ENCODE measurements at places on chromosomes 1 and 21.

DNA sequence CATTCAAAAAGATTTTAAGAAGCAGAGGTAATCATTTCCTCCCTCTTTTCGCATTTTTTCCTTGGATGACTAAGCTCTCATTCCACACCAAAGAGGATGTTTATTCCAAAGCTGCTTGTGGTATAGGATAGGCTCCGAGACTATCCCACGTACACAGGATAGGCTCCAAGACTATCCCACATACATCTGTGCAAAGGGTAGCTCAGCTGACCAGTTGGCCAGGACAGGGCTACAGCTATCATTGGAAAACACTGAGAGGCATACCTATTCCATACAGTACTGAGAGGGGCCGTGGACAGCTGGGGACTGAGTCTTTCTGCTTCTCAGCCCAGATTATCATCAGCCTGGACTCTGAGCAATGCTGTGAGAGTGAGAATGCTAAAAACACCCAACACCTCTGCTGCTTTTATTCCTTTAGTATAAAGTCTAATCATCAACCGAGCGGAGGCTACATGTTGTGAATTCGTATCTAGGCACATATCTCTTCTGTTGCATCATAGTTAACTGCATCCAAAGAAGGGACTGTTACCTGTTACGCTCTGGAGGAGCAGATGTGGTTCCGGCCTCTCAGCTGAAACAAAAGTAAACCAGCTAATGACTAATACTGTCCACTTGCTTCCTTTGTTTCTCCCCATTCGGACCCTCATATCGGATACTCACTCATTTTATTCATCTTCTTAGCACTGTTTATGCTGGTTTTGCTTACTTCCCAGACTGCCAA lies 141.0 kb downstream of the TNFSF18 start:
- peak; percentile 94 for DNase-seq

DNA sequence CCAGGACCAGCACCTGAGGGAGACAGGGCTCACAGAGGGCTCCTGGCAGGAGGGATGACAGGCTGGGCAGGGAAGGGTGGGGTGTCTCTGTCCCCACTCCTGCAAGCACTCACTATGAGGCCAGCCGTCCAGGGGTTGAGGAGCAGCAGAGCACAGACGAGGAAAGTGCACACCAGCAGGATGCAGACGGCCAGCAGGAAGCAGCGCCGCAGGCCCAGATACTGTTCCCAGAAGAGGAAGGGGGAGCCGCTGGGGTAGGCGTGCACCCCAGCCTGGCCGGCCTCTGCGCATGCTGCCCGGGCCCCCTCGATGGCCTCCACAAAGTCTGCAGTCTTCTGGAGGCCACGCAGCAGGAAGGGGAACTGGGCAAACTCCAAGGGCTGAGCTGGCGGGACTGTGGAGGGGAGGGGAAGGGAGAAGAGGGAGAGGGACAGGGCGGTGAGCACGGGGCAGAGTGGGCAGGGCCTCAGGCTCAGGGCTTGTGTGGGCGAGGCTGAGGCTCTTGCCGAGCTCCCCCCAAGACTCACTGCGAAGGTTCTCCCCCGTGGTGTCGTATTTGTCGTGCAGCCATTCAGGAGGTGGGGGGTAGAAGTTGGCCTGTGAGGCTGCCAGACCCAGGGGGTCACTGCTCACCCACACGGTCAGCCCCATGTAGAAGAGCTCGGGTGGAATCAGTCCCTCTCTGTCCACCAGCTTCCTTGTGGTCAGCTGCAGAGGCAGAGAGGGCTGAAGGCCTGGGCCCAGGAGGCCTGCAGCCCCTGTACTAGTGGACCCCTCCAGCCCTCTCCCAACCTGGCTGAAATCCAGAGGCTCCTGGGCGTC lies 16.5 kb downstream of the PTCH2 start:
- no peak for DNase-seq

GRCh38 chr1:10059342-10059718 lies 26.6 kb downstream of the UBE4B start:
- DNase-seq = no peak

DNA sequence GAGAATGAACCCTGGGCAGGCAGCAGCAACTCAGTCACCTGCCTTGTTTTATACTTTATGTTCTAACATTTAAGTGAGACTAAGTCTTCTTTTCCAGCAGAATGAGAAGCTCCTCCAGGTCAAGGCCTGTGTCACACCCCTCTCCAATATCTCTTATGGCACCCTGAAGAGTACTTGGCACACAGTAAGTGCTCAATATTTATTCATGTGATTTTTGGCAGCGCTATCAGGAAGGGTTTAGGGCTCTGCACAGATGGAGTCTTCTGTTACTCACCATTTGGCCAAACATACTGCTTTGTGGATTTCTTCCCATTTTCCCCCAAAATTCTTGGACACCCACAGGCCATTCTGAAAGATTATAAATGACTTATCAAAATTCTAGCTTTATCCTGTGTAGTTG lies 43.8 kb upstream of the MYBPHL start:
- no peak for DNase-seq

DNA sequence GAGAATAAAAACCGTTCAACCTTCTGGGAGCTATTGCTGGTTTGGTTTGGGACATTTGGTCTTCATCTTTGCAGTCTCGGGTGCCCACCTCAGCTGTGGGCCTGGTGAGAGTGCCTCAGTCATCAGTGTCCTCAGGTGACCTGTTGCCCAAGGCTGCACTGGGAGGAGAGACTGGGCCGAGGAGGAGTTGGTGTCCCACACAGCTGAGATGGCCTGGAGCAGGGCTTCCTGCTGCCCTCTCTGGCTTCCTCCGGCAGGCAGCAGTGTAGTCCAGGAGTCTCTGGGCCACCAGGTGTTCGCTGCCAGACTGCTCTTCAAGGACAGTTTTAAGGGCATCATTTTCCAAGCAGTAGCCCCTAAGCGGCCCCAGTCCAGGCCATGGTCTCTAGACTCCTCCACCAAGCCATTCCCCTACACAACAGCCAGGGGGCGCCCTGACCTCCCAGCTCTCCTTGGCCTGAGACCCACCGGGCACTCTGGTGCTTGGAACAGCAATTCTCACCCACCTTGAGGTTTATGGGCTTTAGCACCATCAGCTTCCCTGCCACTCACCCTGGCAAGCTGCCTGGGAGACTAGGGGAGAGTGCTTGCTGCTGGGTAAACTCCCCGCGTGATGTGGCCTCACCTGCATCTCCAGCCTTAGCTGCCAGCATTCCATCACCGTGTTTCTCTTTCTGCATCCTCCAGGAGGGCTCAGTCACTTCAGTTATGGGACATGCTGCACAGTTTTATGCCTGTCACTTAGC lies 9.1 kb upstream of the SYTL1 start:
- no peak for DNase-seq

DNA sequence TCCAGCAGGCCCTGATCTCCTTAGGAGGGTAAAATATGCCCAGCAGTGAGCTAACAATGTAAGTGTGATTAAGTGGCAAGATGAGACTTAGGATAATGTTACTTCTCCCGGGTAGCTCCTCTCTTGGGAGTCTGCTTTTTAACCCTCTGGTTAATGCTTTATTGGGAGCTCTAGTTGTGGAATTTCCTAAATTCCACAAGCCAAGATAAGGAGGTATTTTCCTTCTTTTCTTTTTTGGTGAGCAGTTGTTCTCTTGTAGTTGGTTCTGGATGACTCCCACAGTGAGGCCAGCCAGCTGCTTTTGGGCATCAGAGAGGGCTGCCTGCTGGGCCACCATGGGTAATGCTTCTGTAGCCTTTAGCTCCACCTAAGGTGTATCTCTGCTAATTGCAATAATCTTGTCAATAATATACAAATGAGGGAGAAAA lies 19.3 kb downstream of the C1orf52 start:
- peak; percentile 30 for DNase-seq

DNA sequence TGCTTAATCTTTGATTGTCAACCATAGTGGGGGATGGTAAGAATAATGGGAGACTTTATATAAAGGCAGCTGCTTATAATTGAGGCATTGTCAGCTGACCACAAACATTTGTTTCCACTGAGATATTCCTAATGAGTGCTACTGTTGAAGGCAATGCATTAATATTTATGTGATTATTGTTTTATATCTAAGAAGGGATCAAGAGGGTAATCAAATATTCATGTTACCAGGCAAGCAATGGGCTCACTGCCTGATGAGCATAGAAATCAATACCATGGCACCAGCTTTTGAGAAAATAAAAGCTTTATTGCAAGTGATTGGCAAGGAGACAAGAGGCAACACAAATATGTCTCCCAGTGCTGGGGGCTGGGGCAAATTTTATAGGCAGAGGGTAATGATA lies 706.7 kb upstream of the ADAMTS5 start:
- DNase-seq = no peak

DNA sequence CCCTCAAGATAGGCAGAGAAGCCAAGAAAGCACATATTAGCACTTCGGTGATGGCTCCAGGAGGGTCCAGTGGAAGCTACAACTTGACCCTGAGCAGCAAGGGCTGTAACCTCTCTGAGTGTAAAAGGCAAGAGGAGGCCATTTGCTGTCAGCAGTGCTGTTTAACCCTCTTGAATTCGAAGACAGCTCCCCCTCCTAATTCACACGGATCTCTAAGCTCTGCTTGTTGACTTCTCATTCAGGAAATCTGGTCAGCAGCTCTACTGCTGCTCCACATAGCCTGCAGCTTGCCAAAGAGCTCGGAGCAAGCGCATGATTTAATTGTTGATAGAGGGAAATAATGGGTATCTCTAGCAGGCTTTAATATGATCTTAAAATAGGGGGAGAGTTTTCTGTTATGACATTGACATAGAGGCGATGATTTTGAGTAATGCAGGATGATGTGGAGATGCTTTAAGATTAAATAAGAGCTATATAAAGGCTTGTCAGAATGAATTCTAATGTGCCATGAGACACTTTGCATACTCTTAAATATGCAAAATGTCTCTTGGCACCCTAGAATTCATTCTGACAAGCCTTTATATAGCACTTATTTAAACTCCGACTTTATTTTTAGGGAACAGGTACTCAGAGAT lies 79.4 kb upstream of the USH2A start:
- no peak for DNase-seq

GRCh38 chr1:73411479-73411878 lies 786.5 kb downstream of the LRRIQ3 start:
- no peak for DNase-seq

DNA sequence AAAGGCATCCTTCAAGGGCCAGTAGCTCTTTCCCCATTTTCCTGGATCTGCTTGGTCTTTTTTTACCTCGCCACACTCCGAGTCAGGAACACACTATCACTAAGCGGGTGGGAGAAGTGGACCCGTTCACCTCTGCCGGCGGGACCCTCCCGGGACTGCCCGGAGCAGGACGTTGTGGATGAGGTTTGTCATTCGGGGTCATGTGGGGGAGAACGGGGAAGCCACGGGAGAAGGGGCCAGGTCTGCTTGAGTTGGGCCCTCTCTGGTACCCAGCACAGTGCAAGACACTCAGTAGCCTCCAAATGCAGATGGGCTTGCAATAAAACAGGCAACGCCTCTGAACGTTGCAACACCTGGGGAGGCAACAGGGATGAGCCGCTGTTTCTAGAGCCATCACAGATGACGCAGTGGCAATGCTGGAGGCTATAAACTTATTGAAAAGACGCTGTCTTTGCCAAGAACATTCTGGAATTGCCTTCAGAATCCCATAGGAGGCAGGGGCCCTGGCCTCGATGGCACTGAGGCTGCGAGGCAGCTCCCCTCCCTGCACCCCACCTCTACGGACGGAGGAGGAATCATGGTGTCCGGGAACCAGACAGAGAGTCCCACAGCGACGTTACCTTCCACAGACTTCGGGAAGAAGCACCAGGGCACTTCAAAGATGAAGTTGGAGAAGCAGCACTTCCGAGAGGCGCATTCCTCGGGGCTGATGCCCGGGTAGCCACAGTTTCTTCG lies 3.8 kb downstream of the TFF2 start:
- no peak for DNase-seq

DNA sequence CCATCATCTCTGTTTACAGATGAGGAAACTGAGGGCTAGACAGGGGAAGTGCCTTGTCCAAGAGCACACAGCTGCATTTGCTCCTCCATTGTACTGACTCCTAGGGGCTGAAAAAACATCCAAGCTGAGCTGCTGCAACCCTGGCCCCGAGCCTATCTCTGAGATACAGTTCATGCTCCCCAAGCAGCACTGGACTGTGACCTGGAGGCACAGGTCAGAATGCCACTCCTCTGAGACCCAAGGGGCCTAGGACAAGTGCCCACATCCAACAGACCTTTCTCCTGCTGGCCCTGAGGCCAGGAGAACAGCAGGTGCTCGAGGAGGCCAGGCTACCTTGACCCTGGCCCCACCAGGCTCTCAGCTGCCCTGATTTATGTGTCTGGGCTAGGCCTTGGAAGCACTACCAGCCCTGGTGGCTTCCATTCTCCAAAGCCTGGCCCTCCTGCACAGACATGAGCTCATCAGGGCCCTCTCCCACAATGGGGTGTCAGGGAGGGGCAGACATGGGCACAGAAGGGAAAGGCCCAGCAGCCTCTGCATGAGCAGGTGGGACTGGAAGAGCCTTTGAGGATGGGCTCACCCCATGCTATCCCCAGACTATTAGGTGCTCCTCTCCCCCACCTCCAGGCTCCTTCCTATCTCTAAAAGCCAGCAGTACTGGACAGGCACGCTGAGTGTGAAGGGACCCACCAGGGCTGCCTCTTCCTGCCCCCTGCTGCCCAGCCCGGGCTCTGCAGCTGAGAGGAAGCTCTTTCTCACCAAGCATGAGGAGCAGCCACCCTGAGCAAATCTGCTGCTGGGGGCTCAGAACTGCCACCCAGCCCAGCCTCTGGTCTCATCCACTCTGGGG lies 18.8 kb downstream of the ADGRB2 start:
- DNase-seq = peak; percentile 57

- DNase-seq = no peak
These were observed 285.9 kb upstream of the C1orf87 start for GRCh38 chr1:60359431-60359830.

- DNase-seq = no peak
These were observed 1.9 kb downstream of the LHX4 start for GRCh38 chr1:180231936-180232335.

- DNase-seq = no peak
These were observed 20.5 kb downstream of the COL6A1 start for GRCh38 chr21:46001821-46002681.

GRCh38 chr1:36864823-36865601 lies 169.3 kb downstream of the GRIK3 start:
- DNase-seq = no peak

- DNase-seq = no peak
These were observed 46.8 kb upstream of the SOX13 start for GRCh38 chr1:204025917-204026707.

DNA sequence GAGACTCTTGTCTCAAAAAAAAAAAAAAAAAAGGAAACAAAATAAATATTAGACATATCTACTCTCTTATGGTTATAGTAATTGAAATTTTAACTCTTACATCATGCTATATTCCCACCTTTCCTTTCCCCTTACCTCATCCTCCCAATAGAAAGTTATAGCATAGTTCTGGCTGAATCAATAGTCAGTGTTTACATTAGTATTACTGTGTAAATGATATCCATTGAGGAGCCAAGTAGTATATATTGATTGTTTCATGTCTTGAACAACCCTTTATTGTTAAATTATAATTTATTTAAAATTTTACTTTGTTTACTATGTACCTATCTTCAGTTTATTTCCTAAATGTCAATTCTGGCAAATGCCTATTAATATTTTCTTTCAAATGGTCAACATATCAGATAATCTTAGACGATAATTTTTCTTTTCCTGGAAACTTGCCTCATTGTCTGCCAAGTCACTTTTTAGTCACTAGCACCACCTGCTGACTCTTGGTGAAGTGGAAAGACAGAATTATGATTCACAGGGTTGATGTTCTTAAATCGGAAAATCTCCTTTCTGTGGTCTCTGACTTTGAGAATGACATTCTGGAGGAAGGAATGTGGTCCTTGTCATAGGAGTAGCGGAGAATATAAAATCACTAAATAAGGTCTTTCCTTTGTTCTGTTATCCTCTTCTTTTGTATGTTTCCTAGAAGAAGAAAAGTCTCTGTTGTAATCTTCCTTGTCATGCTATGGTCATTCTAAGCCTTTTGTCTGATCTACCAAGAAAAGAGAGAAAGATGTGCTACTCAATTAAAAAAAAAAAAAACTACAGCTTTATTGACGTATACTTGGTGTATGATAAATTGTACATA lies 8.6 kb downstream of the HJV start:
- DNase-seq = peak; percentile 82
